ENCODE measurements at places on chromosomes 6 and 20. TPM values are rescaled to one million over a fixed set of nuclear protein-coding genes. Genes with fewer than 3 reads are reported as not detected.

Gene LGSN
- not detected for total RNA-seq

Gene ABHD16B
- not detected for total RNA-seq

Gene NNAT
- total RNA-seq = 106 TPM

Gene MYLK4
- 1.6 TPM for total RNA-seq

Gene FOXS1
- total RNA-seq = not detected

Gene CCHCR1
- 14.4 TPM for total RNA-seq

Gene IL20RA
- not detected for total RNA-seq

Gene NKAIN2
- 0.11 TPM for total RNA-seq

Gene E2F1
- 4.7 TPM for total RNA-seq

Gene LIN28B
- under 0.01 TPM for total RNA-seq

Gene FAM217A
- not detected for total RNA-seq

Gene DSP
- 304 TPM for total RNA-seq

Gene CDSN
- total RNA-seq = 69.1 TPM

Gene SLC52A3
- total RNA-seq = 0.11 TPM

Gene SNPH
- total RNA-seq = 2.4 TPM

Gene BANF2
- not detected for total RNA-seq

Gene MTFR2
- total RNA-seq = 2.0 TPM

Gene ISM1
- total RNA-seq = not detected

Gene WFDC10B
- total RNA-seq = not detected

Gene PRL
- total RNA-seq = not detected

Gene TXLNB
- not detected for total RNA-seq

Gene AIF1
- not detected for total RNA-seq

Gene UST
- 0.87 TPM for total RNA-seq

Gene NRSN1
- total RNA-seq = not detected

Gene PACRG
- total RNA-seq = 0.79 TPM

Gene HLA-DRA
- not detected for total RNA-seq

Gene BCAS1
- total RNA-seq = 0.11 TPM

Gene EPB41L1
- total RNA-seq = 30.4 TPM

Gene VSX1
- not detected for total RNA-seq

Gene SYTL3
- total RNA-seq = 13.2 TPM

Gene FERMT1
- 41.8 TPM for total RNA-seq

Gene NKX2-4
- total RNA-seq = not detected

Gene ANGPT4
- total RNA-seq = under 0.01 TPM

Gene OR2J3
- not detected for total RNA-seq

Gene LCA5
- total RNA-seq = 9.9 TPM

Gene PTK6
- total RNA-seq = 0.22 TPM

Gene GABRR2
- total RNA-seq = 1.2 TPM

Gene FKBP5
- 75.4 TPM for total RNA-seq

Measured in placental epithelial cell (primary cell).